ENCODE measurements at places on chromosomes 5 and 9. TPM values are rescaled to one million over a fixed set of nuclear protein-coding genes. Genes with fewer than 3 reads are reported as not detected.

DNA sequence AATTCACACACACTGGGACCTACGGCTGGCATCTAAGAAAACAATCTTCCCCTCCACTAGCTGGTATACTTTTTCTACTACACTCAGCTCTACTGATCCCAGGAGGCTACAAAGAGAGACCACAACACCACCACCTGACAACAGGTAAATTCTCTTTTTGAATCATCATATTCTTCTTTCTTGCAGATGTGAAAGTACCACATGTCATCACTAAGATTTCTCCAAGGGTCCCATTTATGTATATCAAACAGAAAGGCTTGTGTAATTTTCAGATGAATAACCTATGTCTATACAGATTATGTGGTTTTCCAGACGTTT, 25.1 kb downstream of the PUM3 start:
- peaks cover 2% of the 10 kb centered on the region for H3K4me1 ChIP-seq
- DNase-seq, result no peak
- H3K4me3 ChIP-seq, result no peak overlapping the region
- peaks cover 29% of the 10 kb centered on the region for H3K36me3 ChIP-seq
- no peaks in the 10 kb centered on the region for H3K27me3 ChIP-seq

GRCh38 chr5:121285801-121286521, 565.7 kb upstream of the FTMT start:
- no peak overlapping the region for H3K4me3 ChIP-seq
- peaks cover 7% of the 10 kb centered on the region for H3K4me1 ChIP-seq
- no peak overlapping the region for H3K27ac ChIP-seq
- H3K27me3 ChIP-seq, result peaks cover 4% of the 10 kb centered on the region

The ARL14EPL gene
- total RNA-seq, result not detected

The CCDC180 gene
- 14.5 TPM for total RNA-seq

The TMEM8B gene
- 29.9 TPM for total RNA-seq

The PPP1R26 gene
- total RNA-seq, result 19.5 TPM

The TEX48 gene
- total RNA-seq, result not detected

The SLC25A2 gene
- 0.81 TPM for total RNA-seq

The CSF2 gene
- total RNA-seq, result not detected

DNA sequence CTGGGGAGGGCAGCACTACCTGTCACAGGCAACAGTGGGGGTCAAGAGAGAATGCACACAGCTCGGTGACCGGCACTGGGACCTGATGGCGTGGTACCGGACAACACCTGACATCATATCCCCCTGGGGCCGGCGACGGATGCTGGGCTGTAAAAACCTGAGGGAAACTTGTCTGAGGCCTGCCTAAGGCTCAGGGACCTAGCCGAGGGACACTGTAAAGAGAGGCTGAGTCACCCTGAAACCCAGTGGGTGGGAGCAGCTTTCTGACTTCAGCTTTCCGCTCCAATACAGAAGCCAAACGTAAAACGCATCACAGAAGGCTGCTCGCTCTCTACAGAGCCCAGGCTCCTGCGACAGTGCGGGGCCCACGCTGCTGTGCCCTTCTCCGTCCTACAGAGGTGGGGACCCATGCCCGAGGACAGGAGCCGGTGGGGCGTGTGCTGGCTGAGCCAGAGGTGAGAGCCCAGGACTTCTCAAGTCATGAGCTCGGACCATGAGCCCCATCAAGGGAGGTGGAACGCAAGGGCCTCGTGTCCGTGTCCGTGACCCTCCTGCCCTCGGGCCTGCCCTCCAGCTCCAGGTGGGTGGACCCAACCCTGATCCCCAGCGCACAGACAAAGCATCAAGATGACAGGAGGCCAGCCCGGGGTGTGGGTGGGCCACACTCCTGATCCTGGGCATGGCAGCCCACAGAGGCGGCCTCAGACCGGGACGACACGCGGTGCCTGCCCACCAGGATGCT, 5.3 kb downstream of the RALGDS start:
- peak overlapping the region; percentile 57 for H3K27ac ChIP-seq
- no peak overlapping the region for H3K4me3 ChIP-seq
- no peaks in the 10 kb centered on the region for H3K36me3 ChIP-seq

GRCh38 chr9:17130291-17130690, 4.5 kb upstream of the CNTLN start:
- no peak overlapping the region for H3K4me3 ChIP-seq
- H3K4me1 ChIP-seq, result peaks cover 8% of the 10 kb centered on the region
- H3K27me3 ChIP-seq, result no peaks in the 10 kb centered on the region
- no peak for DNase-seq
- no peaks in the 10 kb centered on the region for H3K36me3 ChIP-seq

GRCh38 chr5:140632366-140633020, 482 bp downstream of the CD14 start:
- no peak overlapping the region for H3K4me3 ChIP-seq
- H3K4me1 ChIP-seq, result no peaks in the 10 kb centered on the region
- H3K27me3 ChIP-seq, result no peaks in the 10 kb centered on the region
- H3K27ac ChIP-seq, result no peak overlapping the region
- H3K36me3 ChIP-seq, result no peaks in the 10 kb centered on the region
- no peak for DNase-seq

The SMIM3 gene
- total RNA-seq, result 4.0 TPM

The CORO2A gene
- 1.8 TPM for total RNA-seq

The SPATA31E1 gene
- total RNA-seq, result not detected

The MARCOL gene
- not detected for total RNA-seq

GRCh38 chr9:127119320-127119709, 3.1 kb downstream of the ANGPTL2 start:
- H3K27me3 ChIP-seq, result no peaks in the 10 kb centered on the region
- no peak overlapping the region for H3K4me3 ChIP-seq
- peaks cover 2% of the 10 kb centered on the region for H3K36me3 ChIP-seq
- DNase-seq, result no peak
- H3K27ac ChIP-seq, result no peak overlapping the region
- peaks cover 32% of the 10 kb centered on the region for H3K4me1 ChIP-seq

DNA sequence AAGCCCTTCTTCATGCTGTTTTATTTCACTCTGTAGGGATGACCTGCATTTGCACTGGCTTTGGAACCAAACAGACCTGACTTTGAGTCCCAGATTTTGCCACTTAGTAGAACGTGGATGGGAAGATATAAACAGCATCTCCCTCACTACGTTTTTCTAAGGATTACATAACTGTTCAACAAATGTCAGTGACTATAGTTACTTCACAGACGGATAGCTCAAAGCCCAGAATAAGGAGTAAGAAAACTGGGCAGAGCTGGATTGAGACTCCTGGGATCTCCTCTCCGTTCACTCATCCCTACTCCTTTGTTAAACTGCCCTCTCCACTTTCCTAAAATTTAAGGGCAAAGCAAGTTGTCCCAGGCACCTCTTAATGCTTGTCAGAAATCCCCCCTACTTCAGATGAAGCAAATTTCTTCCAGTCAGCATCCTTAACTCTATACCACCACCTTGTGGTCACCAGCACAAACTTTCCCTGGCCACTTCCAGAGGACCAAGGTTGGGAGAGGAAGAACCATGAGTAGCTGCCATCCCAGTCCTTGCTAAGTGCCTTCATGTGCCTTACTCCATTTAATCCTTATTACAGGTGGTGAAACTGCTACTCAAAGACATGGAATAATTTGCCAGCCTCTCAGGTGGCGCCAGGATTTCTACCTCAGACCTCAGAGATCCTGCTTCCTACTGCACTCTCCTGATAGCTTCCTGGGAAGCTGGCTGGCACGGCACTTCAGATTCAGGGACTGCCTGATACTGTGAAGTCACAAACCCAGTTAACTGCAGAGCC, 38.4 kb downstream of the EGR1 start:
- no peak for DNase-seq
- H3K36me3 ChIP-seq, result peaks cover 14% of the 10 kb centered on the region
- no peak overlapping the region for H3K4me3 ChIP-seq
- peak overlapping the region; percentile 23 for H3K27ac ChIP-seq
- H3K4me1 ChIP-seq, result peaks cover 10% of the 10 kb centered on the region
- H3K27me3 ChIP-seq, result no peaks in the 10 kb centered on the region

DNA sequence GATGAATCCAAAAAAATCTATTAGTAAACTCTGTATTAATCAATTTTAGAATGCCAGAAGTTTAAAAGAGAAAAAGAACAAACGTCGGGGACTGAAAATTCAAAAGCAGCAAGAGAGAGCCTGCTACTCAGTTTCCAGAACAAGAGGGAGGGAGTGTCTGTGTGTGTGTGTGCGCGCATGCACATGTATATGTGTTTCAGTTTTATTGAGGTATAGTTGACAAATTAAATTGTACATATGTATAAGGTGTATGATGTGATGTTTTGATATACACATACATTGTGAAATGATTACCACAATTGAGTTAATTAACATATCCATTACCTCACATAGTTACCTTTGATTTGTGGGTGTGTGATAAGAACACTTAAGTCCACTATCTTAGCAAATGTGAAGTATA, 27.6 kb upstream of the GRAMD2B start:
- H3K4me3 ChIP-seq, result peak overlapping the region; percentile 54
- peaks cover 55% of the 10 kb centered on the region for H3K4me1 ChIP-seq
- H3K27me3 ChIP-seq, result no peaks in the 10 kb centered on the region
- peak overlapping the region; percentile 95 for H3K27ac ChIP-seq

The RASEF gene
- total RNA-seq, result not detected

The ANKDD1B gene
- 0.67 TPM for total RNA-seq

DNA sequence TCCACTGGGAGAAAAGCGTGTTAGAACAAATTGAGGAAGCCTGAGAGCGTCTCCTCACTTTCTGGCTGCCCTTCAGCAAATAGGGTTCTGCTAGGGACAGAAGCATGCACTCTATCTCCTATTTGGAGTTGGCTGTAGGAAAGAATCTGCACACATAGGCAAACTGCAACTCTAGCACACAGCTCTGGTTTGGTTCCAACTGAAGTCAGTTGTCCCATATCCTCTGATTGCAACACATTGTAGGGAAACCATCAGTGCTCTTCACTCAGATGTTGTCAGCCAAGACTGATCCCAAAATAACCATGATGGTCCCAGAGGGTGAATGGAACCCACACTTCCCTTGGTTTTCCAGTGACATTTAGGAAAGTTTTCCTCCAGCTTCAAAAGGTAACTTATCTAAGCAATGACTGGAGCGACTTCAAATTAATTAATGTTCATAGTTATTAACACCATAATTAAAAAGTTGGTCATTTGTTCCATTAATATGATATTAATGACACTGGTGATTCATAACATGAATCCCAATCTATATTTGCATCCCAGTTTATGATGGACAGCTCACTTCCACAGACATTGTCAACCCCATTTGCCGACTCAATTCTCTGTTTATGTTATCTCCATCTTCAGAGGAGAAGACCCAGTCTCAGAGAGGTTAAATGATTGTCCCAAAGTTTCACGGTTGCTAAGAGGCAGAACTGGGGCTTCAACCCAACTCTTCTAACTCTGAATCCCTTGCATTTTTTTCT, 136.7 kb upstream of the ZNF462 start:
- H3K4me3 ChIP-seq, result no peak overlapping the region
- H3K27me3 ChIP-seq, result no peaks in the 10 kb centered on the region
- DNase-seq, result no peak
- H3K36me3 ChIP-seq, result no peaks in the 10 kb centered on the region
- H3K4me1 ChIP-seq, result peaks cover 2% of the 10 kb centered on the region

DNA sequence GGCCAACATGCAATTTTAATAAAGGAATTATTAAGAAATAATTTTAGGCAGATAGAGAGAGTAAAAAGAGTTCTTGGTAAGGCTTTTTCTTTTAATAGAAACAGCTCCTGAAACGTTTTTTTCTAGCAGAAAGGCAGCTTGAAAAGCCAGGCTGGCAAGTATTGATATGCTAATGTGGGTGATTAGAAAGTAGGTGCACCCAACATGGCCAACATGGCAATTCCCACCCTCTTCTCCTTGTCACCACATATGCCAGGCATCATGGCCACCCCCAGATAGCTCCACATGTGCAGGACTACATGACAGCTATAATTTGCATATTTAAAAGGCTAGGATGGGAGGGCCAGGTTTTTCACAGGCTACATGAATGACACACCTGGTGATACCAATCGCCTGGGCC, 615.2 kb downstream of the PTPRD start:
- H3K27ac ChIP-seq, result no peak overlapping the region
- no peaks in the 10 kb centered on the region for H3K36me3 ChIP-seq
- H3K4me1 ChIP-seq, result peaks cover 6% of the 10 kb centered on the region

The SCGB3A2 gene
- not detected for total RNA-seq

DNA sequence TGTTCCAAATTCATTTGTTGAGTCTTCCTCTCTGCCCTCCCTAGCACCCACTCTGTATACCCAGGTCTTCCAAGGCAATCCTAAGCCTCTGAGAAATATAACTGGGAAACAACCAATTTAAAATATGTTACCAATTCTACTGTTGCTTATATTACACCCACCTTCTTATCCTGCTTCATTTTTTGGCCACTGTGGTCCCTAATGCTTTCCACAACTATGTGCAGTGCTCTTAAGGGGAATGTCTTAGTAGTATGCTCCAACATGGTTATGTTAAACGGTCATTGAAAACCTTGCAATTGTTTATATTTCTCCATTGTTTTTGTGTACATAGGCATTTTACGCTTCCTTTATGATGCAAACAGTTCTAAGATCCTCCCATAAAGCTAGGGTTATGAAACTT, 273.1 kb upstream of the HAPLN1 start:
- H3K36me3 ChIP-seq, result peaks cover 35% of the 10 kb centered on the region
- peaks cover 6% of the 10 kb centered on the region for H3K4me1 ChIP-seq
- no peak overlapping the region for H3K4me3 ChIP-seq
- no peak for DNase-seq
- H3K27ac ChIP-seq, result no peak overlapping the region

- no peak overlapping the region for H3K27ac ChIP-seq
- peak overlapping the region; percentile 62 for H3K4me3 ChIP-seq
- peaks cover 34% of the 10 kb centered on the region for H3K4me1 ChIP-seq
- peaks cover 76% of the 10 kb centered on the region for H3K27me3 ChIP-seq
- no peak for DNase-seq
These were observed 22.9 kb downstream of the OR2V2 start for GRCh38 chr5:181170237-181170825.

The NEUROG1 gene
- not detected for total RNA-seq

DNA sequence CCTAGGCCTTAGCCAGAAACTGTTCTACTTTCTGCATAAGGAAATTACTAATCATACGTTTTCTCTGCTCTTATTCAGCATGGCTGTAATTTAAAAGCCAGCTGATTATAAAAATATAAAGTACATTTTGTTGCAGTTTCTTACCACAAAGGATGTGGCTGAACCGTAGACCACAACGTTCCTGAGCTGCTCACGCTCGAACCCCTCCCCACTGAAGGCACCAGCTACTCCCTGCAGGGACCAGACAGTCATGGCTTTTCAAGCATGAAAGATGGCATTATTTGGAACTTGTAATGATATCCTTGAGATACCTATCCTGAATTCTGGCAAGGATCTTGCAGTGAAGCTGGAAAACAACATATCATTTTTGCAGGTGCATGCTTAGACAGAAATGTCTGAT, 91.8 kb upstream of the DMRT1 start:
- no peaks in the 10 kb centered on the region for H3K36me3 ChIP-seq
- DNase-seq, result no peak
- H3K4me1 ChIP-seq, result peaks cover 32% of the 10 kb centered on the region
- H3K4me3 ChIP-seq, result no peak overlapping the region
- no peaks in the 10 kb centered on the region for H3K27me3 ChIP-seq

The RAPGEF1 gene
- 94.3 TPM for total RNA-seq

GRCh38 chr9:12718482-12719026, 25.4 kb downstream of the TYRP1 start:
- H3K27ac ChIP-seq, result no peak overlapping the region
- peaks cover 4% of the 10 kb centered on the region for H3K27me3 ChIP-seq
- no peaks in the 10 kb centered on the region for H3K36me3 ChIP-seq
- H3K4me1 ChIP-seq, result peaks cover 9% of the 10 kb centered on the region
- no peak overlapping the region for H3K4me3 ChIP-seq

The IFNK gene
- not detected for total RNA-seq

The CDX1 gene
- 1.0 TPM for total RNA-seq

- peaks cover 2% of the 10 kb centered on the region for H3K36me3 ChIP-seq
- peaks cover 29% of the 10 kb centered on the region for H3K4me1 ChIP-seq
- H3K27me3 ChIP-seq, result no peaks in the 10 kb centered on the region
- DNase-seq, result no peak
These were observed 13.6 kb downstream of the UBE2D2 start for GRCh38 chr5:139574641-139575312.

The MSMP gene
- total RNA-seq, result not detected
